A549 treated with GW870086 at 1 μM for 4 hours (cell line): ENCODE measurements at places on chromosomes 2 and 18. TPM values are rescaled to one million over a fixed set of nuclear protein-coding genes. Genes with fewer than 3 reads are reported as not detected.

TSPYL6 gene
- not detected in 5 replicates for total RNA-seq

MAT2A gene
- 532 to 563 TPM (median 545 TPM) in 5 replicates for total RNA-seq

RGPD8 gene
- 2.2 to 3.3 TPM (median 3.1 TPM) in 5 replicates for total RNA-seq

MYCN gene
- 0.05 TPM in 1 of 5 replicates, not detected in the others for total RNA-seq
